ENCODE measurements at places on chromosomes 2 and 18.

DNA sequence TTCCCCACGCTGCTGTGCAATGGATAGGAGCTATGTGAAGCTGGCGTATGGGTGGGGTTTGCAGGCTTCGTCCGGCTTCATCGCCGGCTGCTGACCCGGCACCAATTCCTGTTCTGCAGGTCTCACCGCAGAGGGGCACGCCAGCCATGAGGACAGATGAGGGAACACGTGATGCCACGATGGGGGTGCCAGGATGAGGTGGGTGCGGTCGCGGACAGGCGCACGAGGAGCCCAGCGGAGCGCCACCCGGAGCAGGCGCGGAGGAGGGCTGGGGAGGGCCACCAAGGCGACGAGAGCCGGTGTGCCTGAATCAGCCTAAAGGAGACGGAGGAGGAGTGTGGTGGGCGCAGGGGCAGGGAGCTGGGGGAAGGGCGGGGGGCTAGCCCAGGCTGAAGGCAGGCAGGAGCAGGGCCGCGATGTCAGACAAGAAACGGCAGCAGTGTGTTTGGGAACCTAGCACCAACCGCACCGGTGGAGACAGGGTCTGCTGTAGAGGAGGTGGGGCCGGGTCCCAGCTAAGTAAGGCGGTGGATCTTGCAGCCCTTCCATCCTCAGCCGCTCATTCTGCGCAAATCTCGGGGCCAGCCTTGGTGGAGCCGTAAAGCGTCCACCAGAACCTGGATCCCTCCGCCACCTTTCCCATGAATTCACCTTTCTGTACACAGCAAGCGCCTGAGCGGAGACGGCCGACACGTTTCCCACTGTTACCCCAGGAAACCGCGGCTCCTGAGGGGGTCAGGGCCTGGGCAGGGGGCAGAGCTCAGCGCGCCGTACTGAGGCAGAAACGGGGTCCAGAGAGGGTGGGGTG lies 17.0 kb upstream of the CD8A start:
- peak; percentile 67 for DNase-seq

DNA sequence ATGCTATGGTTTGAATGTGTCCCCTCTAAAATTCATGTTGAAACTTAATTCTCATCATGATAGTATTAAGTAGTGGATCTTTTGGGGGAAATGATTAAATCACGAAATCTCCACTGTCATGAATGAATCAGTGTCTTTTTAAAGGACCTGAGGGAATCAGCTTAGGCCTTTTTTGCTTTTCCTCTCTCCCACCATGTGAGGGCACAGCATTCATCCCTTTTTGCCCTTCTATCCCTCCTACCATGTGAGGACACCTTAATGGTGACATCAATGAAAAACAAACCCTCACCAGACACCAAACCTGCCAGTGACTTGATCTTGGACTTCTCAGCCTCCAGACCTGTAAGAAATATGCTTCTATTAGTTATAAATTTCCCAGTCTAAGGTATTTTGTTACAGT lies 247.1 kb upstream of the UBE2E3 start:
- DNase-seq = no peak

- DNase-seq = no peak
Observed at GRCh38 chr2:109304242-109304641, 175.2 kb downstream of the SH3RF3 start.

GRCh38 chr2:23058435-23058834 lies 326.5 kb upstream of the KLHL29 start:
- no peak for DNase-seq

GRCh38 chr2:219514196-219514761 lies at the start of gene ASIC4:
ASIC4 (plus strand) TSS chr2:219514482; CDS start chr2:219514725, 243 bp downstream.
- no peak for DNase-seq

DNA sequence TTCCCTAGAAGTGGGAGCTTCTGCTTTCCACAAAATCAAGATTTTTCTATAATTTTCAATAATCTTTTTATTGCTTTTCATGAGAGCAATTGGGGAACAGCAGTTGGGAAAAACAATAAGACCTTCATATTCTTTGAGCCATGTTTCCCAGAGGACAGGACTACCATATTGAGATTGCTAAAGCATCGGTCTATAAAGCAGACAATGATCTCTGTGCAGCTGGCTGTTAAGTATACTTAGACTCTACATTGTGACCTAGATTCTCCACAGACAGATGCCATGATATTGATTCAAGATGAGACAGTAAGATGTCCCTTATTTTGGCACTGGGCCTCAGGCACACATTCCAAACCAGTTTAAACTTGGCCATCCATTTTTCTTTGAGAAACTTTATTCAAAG lies 1178.7 kb downstream of the SUCLG1 start:
- no peak for DNase-seq

GRCh38 chr18:31791817-31792579 lies 31.3 kb upstream of the SLC25A52 start:
- DNase-seq = no peak

DNA sequence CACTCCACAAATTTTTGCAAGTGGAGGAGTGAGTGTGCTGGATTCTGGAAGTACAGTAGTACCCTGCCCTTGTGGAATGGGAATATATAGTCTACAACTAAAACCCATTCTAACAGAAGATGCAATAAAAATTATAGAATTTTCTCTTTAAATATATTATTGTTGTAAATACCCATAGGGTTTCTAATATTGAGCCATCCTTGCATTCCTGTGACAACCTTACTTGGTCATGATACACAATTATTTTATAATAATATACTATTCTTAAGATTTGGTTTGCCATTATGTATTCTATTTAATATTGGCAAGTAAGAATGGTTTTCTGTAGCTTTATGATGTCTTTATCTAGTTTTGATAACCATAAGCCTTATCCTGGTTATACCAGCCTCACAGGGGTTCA lies 52.2 kb downstream of the EML6 start:
- no peak for DNase-seq

DNA sequence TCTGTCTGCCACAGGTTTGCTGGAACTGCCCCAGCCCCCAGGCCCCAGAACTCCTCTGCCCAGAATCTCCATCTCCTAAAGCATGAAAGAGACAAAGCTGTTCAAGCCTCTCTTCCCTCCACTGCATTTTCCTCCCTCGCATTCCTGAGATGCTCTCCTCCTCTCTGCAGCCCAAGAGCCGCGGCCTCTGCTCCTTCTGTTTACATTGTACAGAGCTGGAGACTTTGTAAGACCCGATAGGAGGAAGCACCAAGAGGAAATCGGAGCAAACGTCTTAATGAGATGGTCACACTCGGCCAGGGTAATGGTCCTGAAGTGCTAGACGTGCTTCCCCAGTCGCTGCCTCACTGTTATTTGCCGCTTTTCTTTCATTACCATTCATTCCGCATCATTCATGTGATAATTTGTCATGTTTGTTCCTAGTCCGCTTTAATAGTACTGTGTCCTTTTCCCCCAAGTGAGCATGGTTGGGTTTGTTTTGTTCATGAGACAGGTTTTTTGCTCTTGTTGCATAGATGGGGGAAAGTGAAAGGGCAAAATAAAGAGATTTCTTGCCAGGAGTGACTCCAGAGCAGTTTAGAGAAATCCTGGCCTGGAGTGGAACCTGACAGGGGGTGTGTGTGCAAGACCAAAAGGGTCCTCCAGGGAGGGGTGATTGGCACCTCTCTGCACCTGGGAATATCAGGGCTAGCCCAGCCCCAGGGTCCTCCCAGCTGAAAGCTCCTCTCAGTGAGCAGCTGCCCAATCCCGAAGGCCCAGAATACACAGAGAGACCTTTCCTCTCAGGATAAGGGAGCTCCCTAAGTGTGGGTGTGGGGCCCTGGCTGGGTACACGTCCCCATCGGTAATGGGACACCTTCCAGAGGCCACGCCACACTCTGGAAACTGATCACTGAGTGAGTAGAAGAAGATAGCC lies 44.9 kb upstream of the ID2 start:
- no peak for DNase-seq

DNA sequence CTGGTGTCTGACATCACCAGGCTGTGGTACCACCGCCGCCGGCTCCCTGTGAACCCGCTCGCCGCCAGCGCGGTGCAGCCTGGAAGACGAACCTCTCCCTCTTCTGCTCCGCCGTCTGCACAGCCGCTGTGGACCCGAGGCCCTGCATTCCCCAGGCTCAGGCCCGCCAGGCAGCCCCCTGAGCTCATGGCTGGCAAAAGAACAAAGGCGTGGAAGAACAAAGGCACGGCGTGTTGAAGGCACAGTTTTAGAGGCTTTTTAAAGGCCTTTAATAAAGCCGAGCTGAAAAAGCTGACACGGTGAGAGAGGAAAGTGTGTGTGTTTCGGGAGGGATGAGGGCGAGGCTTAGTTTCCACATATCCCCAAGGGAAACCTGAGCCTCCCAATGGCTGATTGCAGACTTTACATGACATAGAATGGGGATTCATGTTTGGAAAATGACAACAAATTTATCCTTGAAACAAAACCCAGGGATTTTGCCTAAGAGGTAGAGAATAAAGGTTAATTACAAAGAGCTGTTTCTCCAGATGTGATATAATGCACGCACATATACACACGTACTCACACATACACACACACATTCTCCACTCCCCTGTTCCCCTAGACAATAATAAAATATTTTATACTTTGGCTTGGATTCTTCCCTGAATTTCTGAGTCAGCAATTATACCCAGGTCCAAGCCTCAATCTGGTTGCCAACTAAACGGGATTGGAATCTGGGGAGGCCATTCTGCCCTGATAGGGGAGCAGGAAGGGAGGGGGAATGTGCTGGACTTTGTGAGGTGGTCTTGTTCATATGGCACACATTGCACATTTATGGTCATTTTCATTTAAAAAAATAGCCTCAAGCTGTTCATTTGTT lies 39.7 kb downstream of the RFX8 start:
- no peak for DNase-seq

DNA sequence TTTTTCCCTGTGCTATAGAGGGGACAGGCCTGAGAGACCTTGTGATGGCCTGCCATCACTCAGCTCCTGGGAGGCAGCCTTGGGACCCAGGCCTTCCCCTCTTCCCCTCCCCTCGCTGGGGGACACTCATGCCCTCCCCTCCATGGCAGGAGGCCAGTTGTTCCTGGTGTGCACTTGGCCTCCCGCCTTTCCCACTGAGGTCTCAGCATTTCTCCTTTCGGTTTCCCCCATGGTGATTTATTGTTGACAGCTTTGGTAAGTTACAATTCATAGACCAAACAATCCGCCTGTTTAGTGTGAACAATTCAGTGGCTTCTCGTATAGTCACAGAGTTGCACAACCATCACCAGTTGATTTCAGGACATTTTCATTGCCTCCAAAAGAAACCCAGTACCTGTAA lies 10.2 kb upstream of the CNDP1 start:
- peak; percentile 32 for DNase-seq

GRCh38 chr2:86054535-86055082 lies 51.1 kb downstream of the POLR1A start:
- no peak for DNase-seq

DNA sequence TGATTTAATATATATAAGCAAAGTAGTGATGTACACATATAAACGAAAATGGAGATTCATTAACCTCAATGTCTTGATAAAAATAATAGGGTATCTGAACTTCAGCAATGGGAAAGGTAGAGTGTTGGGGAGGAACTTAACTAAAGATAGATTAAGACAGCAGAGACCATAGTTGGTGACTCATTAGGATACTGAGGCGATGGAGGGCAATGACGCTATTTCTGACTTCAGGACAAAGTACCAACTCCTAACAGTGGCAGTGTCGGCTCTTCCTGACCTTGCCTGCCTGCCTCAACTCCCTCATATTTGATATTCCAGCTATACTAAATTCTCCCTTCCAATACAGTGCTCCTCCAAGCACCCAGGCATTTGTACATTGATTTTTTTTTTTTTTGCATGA lies 98.6 kb downstream of the CDH2 start:
- no peak for DNase-seq

DNA sequence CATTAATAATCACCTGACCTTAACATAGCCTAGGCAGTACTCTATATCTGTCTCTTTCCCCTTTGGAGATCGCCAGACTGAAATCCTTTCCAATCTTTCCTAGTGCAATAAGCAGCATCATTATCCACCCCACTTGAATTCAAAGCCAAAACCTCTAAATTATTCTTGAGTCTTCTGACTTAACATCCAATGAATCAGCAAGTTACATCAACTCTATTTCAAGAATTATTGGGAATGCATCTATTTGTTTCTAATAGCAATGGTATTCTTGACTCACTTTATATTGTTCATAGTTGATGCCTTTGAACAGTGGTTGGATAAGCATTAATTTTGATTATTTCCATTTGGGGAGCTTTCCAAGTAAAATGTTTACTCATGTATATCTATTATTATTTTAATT lies 144.8 kb downstream of the ZNF804A start:
- DNase-seq = no peak

GRCh38 chr2:225117051-225117716 lies 74.9 kb upstream of the DOCK10 start:
- DNase-seq = no peak

- no peak for DNase-seq
Observed at GRCh38 chr18:75624869-75625268, 197.4 kb upstream of the SMIM21 start.

- no peak for DNase-seq
Observed at GRCh38 chr2:99336804-99337112, 431 bp upstream of the EIF5B start.

- DNase-seq = no peak
Observed at GRCh38 chr2:25310709-25310964, 31.1 kb downstream of the DNMT3A start.
